ENCODE measurements at places on chromosomes 11 and 22. TPM values are rescaled to one million over a fixed set of nuclear protein-coding genes. Genes with fewer than 3 reads are reported as not detected.

Gene NXPE2
- total RNA-seq: not detected

Gene PIK3IP1
- 14.2 TPM for total RNA-seq

Gene RAB36
- total RNA-seq: 0.50 TPM

Gene SLC39A13
- total RNA-seq: 8.6 TPM

Gene CFAP300
- total RNA-seq: not detected

Gene ANO3
- total RNA-seq: not detected

Gene UPK3A
- not detected for total RNA-seq

Gene ISX
- total RNA-seq: not detected

Gene ANKRD42
- 3.1 TPM for total RNA-seq

Gene SOX6
- 0.46 TPM for total RNA-seq

Gene IL17RA
- total RNA-seq: 13.3 TPM

Gene OR4D11
- total RNA-seq: not detected

GRCh38 chr11:5767056-5767455 is 13.0 kb downstream of the OR52N4 start:
- no peaks in the 10 kb centered on the region for H3K27me3 ChIP-seq
- H3K4me1 ChIP-seq: no peaks in the 10 kb centered on the region
- no peak overlapping the region for H3K27ac ChIP-seq
- DNase-seq: no peak
- no peak overlapping the region for H3K4me3 ChIP-seq

GRCh38 chr11:84297570-84297969 is 1011.4 kb upstream of the CCDC90B start:
- H3K36me3 ChIP-seq: no peaks in the 10 kb centered on the region
- H3K27me3 ChIP-seq: no peaks in the 10 kb centered on the region
- no peak for DNase-seq
- no peaks in the 10 kb centered on the region for H3K4me1 ChIP-seq
- H3K4me3 ChIP-seq: no peak overlapping the region
- H3K27ac ChIP-seq: no peak overlapping the region

- H3K4me1 ChIP-seq: no peaks in the 10 kb centered on the region
- H3K27me3 ChIP-seq: peaks cover 3% of the 10 kb centered on the region
- DNase-seq: no peak
- H3K36me3 ChIP-seq: no peaks in the 10 kb centered on the region
- no peak overlapping the region for H3K27ac ChIP-seq
- H3K4me3 ChIP-seq: no peak overlapping the region
Observed at GRCh38 chr11:111047374-111047773, 198.2 kb upstream of the POU2AF2 start.

GRCh38 chr22:23137905-23138561 is 3.8 kb downstream of the RSPH14 start:
- peaks cover 47% of the 10 kb centered on the region for H3K4me1 ChIP-seq
- DNase-seq: peak; percentile 42
- no peaks in the 10 kb centered on the region for H3K27me3 ChIP-seq
- no peaks in the 10 kb centered on the region for H3K36me3 ChIP-seq
- H3K4me3 ChIP-seq: no peak overlapping the region
- H3K27ac ChIP-seq: peak overlapping the region; percentile 87

- no peak overlapping the region for H3K4me3 ChIP-seq
- H3K27ac ChIP-seq: no peak overlapping the region
- no peaks in the 10 kb centered on the region for H3K4me1 ChIP-seq
Observed at GRCh38 chr22:35443338-35443737, 43.4 kb downstream of the MCM5 start.

DNA sequence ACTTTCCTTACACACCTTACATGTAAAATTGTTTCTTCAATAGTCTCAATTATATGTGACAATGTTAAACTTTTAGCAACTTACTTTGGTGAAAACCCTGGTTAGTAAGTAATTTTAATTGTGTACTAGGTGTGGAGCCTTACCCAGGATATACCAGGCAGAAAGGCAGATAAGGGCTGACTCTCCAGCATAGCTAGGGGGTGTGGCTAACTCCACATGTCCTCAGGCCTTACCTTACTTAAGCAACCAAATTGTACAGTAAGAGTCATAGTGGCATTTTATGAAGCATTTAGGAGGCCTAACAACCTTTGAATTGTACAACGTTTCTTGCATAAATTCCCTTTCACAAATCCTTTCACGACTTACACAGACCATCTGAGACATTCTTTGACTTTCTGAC is 118.2 kb upstream of the OR9Q1 start:
- no peak for DNase-seq
- H3K36me3 ChIP-seq: no peaks in the 10 kb centered on the region
- no peaks in the 10 kb centered on the region for H3K4me1 ChIP-seq
- H3K27me3 ChIP-seq: peaks cover 3% of the 10 kb centered on the region

- peaks cover 37% of the 10 kb centered on the region for H3K36me3 ChIP-seq
- peaks cover 28% of the 10 kb centered on the region for H3K4me1 ChIP-seq
- H3K27me3 ChIP-seq: no peaks in the 10 kb centered on the region
- no peak overlapping the region for H3K4me3 ChIP-seq
- H3K27ac ChIP-seq: no peak overlapping the region
Observed at GRCh38 chr11:4085575-4085974, 9.0 kb upstream of the RRM1 start.

DNA sequence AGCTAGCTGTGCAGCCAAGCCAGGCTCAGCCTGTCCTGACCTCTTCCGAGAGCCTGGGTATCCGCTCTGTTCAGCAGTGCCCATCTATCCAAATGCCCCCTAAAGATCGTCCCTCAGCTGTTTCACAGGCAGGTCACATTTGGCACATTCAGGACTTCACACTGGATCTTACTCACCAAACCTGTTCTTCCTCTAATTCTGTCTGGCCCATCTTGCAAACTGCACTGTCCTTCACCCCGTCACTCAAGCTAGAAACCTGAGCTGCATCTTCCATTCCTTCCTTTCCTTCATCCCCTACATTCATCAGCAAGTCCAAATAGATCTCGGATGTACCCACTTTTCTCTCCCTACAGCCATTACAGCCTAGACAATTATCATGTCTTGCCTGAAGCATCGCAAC is 60.7 kb upstream of the CSNK2A3 start:
- no peak overlapping the region for H3K27ac ChIP-seq
- no peaks in the 10 kb centered on the region for H3K36me3 ChIP-seq
- DNase-seq: no peak
- peaks cover 16% of the 10 kb centered on the region for H3K27me3 ChIP-seq
- H3K4me3 ChIP-seq: no peak overlapping the region

- no peaks in the 10 kb centered on the region for H3K4me1 ChIP-seq
- H3K36me3 ChIP-seq: no peaks in the 10 kb centered on the region
- H3K27me3 ChIP-seq: peaks cover 3% of the 10 kb centered on the region
- no peak overlapping the region for H3K27ac ChIP-seq
Observed at GRCh38 chr22:47298017-47298785, 535.8 kb downstream of the TBC1D22A start.

- no peak for DNase-seq
- no peaks in the 10 kb centered on the region for H3K4me1 ChIP-seq
- H3K36me3 ChIP-seq: no peaks in the 10 kb centered on the region
- no peak overlapping the region for H3K27ac ChIP-seq
- no peak overlapping the region for H3K4me3 ChIP-seq
- H3K27me3 ChIP-seq: peaks cover 2% of the 10 kb centered on the region
Observed at GRCh38 chr11:112656772-112657428, 304.3 kb upstream of the NCAM1 start.

DNA sequence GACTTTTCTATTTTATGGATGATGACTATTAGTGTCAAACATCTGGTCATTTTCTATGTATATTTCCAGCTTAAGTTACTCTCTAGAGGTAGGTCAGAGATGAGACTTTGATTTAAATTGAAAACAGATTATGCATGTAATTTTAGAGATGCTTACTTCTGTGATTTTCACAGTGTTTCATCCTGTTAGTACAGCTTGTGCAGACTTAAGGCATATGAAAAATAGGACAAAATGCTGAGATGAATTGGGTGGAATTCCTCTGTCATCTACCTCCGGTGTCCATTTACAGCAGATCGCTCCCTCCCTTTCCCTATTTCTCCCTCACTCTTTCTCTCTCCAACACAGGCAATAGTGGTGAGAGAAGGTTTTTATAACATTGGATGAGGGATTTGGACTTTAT is 14.1 kb downstream of the JAM3 start:
- peaks cover 16% of the 10 kb centered on the region for H3K36me3 ChIP-seq
- H3K27me3 ChIP-seq: no peaks in the 10 kb centered on the region
- no peak overlapping the region for H3K27ac ChIP-seq
- H3K4me1 ChIP-seq: no peaks in the 10 kb centered on the region
- no peak for DNase-seq

DNA sequence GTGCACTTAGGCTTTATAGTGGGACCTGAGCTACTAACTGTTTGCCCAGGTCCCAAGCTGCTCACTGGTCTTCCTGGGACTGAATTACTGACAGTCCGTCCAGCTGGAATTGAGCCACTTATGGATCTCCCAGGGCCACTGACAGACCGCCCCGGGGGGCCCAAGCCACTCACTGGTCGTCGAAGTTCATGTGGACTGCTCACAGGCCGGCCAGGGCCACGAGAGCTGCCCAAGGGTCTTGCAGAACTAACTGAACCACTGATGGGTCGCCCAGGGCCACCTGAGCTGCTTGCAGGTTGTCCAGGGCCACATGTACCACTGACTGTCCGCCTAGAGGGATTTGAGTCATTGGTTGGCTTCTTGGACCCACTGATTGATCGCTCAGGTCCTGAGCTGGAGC is 15.1 kb downstream of the MISFA start:
- peaks cover 42% of the 10 kb centered on the region for H3K36me3 ChIP-seq
- H3K4me3 ChIP-seq: no peak overlapping the region
- no peaks in the 10 kb centered on the region for H3K27me3 ChIP-seq
- DNase-seq: no peak
- H3K27ac ChIP-seq: no peak overlapping the region
- peaks cover 44% of the 10 kb centered on the region for H3K4me1 ChIP-seq

DNA sequence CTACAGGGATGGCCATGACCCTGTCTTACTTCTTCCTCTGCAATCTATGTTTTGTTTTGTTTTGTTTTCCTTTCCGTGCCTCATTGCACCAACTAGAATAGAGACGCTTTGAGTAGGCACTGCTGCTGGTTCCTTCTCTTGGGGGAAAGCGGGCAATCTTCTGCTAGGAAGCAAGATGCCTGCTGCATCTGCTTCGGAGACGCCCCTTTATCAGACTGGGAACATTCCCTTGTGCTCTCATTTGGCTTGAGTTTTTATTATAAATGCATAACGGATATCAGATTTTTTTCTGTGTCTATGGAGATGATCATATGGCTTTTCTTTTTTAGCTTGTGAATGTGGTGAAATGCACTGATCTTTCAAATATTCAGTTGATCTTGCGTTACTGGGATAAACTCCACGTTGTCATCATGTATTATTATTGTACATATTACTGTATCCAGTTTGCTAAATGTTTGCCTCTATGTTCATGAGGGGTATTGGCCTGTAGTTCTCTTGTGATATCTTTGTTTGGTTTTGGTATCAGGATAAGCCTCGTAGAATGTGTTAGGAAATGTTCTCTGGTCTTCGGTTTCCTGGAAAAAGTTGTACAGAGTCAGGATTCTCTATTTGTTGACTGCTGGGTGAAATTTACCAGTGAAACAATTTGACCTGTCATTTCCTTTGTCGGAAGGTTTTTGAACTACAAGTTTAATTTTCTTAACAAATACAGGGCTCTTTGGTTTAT is 23.4 kb upstream of the KRTAP5-6 start:
- H3K36me3 ChIP-seq: no peaks in the 10 kb centered on the region
- no peak overlapping the region for H3K4me3 ChIP-seq
- DNase-seq: no peak
- peaks cover 30% of the 10 kb centered on the region for H3K27me3 ChIP-seq
- no peaks in the 10 kb centered on the region for H3K4me1 ChIP-seq

- H3K36me3 ChIP-seq: peaks cover 57% of the 10 kb centered on the region
- no peaks in the 10 kb centered on the region for H3K27me3 ChIP-seq
- no peak overlapping the region for H3K4me3 ChIP-seq
Observed at GRCh38 chr11:43327987-43328386, 16.2 kb downstream of the API5 start.

- no peaks in the 10 kb centered on the region for H3K36me3 ChIP-seq
- DNase-seq: no peak
- peaks cover 9% of the 10 kb centered on the region for H3K27me3 ChIP-seq
- H3K4me1 ChIP-seq: peaks cover 4% of the 10 kb centered on the region
- no peak overlapping the region for H3K4me3 ChIP-seq
Observed at GRCh38 chr11:8806974-8807373, 104.0 kb upstream of the AKIP1 start.

GRCh38 chr11:109275931-109276330 is 146.1 kb upstream of the C11orf87 start:
- H3K27ac ChIP-seq: no peak overlapping the region
- no peaks in the 10 kb centered on the region for H3K4me1 ChIP-seq
- H3K36me3 ChIP-seq: no peaks in the 10 kb centered on the region
- DNase-seq: no peak
- no peak overlapping the region for H3K4me3 ChIP-seq

DNA sequence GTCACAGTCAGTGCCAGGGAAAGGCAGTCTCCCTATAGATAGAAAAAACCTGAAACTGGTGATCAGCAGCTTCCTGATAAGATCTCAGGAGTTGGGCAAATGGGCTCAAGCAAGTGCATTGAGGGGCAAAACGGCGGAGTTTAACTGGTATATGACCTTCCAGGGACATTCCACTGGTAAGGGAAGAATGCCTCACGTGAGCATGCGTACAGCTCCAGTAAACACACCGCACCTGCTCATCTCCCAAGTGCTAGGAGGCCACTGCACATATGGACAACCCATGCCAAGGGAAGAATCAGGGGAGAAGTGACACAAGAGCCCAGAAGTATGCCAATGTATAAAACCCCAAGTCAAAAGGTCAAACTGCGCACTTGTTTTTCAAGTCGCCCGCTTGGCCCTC is 11.6 kb downstream of the HEPHL1 start:
- no peaks in the 10 kb centered on the region for H3K4me1 ChIP-seq
- H3K27me3 ChIP-seq: peaks cover 9% of the 10 kb centered on the region
- H3K27ac ChIP-seq: no peak overlapping the region
- no peaks in the 10 kb centered on the region for H3K36me3 ChIP-seq

- H3K27ac ChIP-seq: no peak overlapping the region
- DNase-seq: no peak
- H3K4me1 ChIP-seq: no peaks in the 10 kb centered on the region
- H3K27me3 ChIP-seq: no peaks in the 10 kb centered on the region
Observed at GRCh38 chr11:10885703-10886363, 28.0 kb upstream of the ZBED5 start.

- H3K27me3 ChIP-seq: no peaks in the 10 kb centered on the region
- no peaks in the 10 kb centered on the region for H3K4me1 ChIP-seq
- no peak overlapping the region for H3K27ac ChIP-seq
- DNase-seq: peak; percentile 1
- no peak overlapping the region for H3K4me3 ChIP-seq
Observed at GRCh38 chr11:69368119-69368880, 74.3 kb downstream of the MYEOV start.

GRCh38 chr11:125236072-125236825 is 71.7 kb downstream of the PKNOX2 start:
- peaks cover 18% of the 10 kb centered on the region for H3K27me3 ChIP-seq
- H3K27ac ChIP-seq: no peak overlapping the region
- H3K4me3 ChIP-seq: no peak overlapping the region
- no peaks in the 10 kb centered on the region for H3K36me3 ChIP-seq

DNA sequence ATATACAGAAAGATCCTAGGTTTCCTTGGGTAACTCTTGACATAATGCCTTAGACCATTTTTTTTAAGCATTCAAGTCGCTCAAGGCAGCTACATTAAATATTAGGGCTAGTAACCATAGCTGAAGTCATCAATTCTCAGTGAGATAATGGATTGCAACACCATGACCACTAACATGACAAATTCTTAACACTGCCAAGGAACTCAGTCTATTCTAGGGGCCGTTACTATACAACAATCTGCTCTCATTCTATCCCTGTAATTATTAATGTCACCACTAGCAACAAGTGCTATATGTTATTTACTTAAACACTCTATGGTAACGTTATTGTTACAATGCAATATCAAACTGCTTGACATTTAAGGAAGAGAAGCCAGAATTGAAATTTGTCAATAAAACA is 3.2 kb upstream of the STK33 start:
- DNase-seq: no peak
- no peak overlapping the region for H3K4me3 ChIP-seq
- peaks cover 40% of the 10 kb centered on the region for H3K27me3 ChIP-seq
- H3K27ac ChIP-seq: no peak overlapping the region

All from activated CD4-positive, alpha-beta T cell treated with anti-CD3 and anti-CD28 coated beads for 36 hours (primary cell).